ENCODE measurements at places on chromosomes 4 and X. TPM values are rescaled to one million over a fixed set of nuclear protein-coding genes. Genes with fewer than 3 reads are reported as not detected.

- no peaks in the 10 kb centered on the region for H3K27me3 ChIP-seq
- H3K36me3 ChIP-seq = no peaks in the 10 kb centered on the region
- H3K4me1 ChIP-seq = no peaks in the 10 kb centered on the region
Measured at GRCh38 chrX:55778322-55778721, 60.8 kb downstream of the RRAGB start.

DNA sequence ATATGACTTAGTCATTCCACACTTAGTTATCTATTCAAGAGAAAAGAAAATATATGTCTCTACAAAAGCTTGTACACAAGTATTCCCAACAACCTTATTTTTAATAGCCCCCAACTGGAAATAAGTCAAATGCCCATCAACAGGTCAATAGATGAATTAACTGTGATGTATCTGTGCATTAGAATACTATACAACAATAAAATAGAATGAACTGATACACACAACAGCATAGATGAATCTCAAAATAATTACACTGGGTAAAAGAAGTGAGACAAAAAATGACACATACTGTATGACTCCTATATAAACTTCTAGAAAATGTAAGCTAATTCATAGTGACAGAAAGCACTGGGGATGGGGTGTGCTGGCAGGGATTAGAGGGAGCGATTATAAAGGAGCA, 354.1 kb upstream of the DIPK2B start:
- H3K27me3 ChIP-seq = no peaks in the 10 kb centered on the region
- H3K27ac ChIP-seq = no peak overlapping the region
- H3K4me3 ChIP-seq = no peak overlapping the region
- no peaks in the 10 kb centered on the region for H3K36me3 ChIP-seq
- DNase-seq = no peak

DNA sequence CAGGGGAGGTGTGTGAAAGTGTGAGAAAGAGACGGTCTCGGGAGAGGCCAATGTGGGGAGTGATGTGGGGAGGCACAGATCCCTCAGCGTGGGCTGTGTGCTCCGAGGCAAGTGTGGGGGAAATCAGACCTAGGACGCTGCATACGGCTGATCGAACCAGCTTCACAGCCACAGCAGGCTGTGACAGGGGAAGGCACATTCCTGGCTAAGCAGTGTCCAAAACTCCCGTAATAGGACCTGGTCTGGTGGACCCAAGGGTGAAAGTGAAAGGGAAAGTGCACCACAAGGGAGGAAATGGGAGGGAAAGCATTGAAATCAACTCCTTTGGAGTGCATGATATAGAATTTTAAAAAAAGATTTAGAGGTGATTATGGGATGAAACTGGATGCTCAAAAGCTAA, 10.9 kb upstream of the RHOXF2 start:
- no peak overlapping the region for H3K27ac ChIP-seq
- DNase-seq = no peak
- no peaks in the 10 kb centered on the region for H3K27me3 ChIP-seq
- H3K4me1 ChIP-seq = no peaks in the 10 kb centered on the region

DNA sequence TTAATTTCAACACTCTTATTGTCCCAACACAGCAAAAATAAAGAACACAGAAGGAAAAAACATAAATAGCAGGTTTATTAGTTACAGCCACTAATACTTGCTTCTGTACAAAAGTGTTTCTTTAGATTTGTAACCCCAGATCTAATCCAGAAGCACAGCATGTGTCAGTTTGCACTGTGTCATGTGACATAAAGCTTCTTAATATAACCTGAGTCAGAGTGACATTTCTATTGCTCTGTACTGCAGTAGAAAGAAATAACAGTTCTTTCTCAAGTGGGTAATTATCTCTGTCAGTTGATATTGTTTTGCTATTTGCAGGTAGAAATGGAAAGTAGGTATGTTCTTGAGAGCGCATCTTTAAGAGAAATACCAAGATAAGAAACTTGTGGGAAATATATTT, 422.5 kb downstream of the ZIC3 start:
- H3K36me3 ChIP-seq = no peaks in the 10 kb centered on the region
- no peaks in the 10 kb centered on the region for H3K4me1 ChIP-seq
- DNase-seq = no peak
- H3K27me3 ChIP-seq = no peaks in the 10 kb centered on the region
- H3K27ac ChIP-seq = no peak overlapping the region

- no peaks in the 10 kb centered on the region for H3K36me3 ChIP-seq
- DNase-seq = no peak
- H3K27ac ChIP-seq = no peak overlapping the region
- H3K27me3 ChIP-seq = no peaks in the 10 kb centered on the region
- no peaks in the 10 kb centered on the region for H3K4me1 ChIP-seq
Measured at GRCh38 chrX:10414862-10415261, 205.5 kb downstream of the MID1 start.

DNA sequence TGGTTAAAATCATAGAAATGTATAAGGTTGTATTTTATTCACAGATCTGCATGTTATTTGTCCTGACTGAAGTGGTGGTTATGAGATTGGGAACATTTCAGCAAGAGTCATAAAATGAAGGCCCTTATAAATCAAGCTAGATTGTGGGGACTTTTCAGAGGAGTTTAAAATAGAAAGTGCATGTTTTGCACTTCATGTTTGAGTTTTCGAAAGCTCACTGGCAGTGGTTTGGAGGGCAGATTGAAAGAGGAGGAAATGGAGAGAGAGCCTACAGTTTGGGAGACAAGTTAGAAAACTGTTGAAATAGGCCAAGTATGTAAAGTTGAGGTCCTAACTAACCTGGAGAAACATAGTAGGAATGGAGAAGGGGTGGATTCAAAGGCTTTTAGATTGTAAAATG, 124.9 kb downstream of the KDM6A start:
- H3K27ac ChIP-seq = no peak overlapping the region
- H3K4me3 ChIP-seq = no peak overlapping the region
- no peaks in the 10 kb centered on the region for H3K4me1 ChIP-seq
- no peaks in the 10 kb centered on the region for H3K36me3 ChIP-seq
- H3K27me3 ChIP-seq = no peaks in the 10 kb centered on the region

- H3K4me1 ChIP-seq = no peaks in the 10 kb centered on the region
- no peak for DNase-seq
- H3K4me3 ChIP-seq = no peak overlapping the region
- no peaks in the 10 kb centered on the region for H3K27me3 ChIP-seq
Measured at GRCh38 chrX:18755651-18756050, 48.2 kb downstream of the PPEF1 start.

Gene ADH1B
- 9.4 TPM for total RNA-seq

- H3K27ac ChIP-seq = no peak overlapping the region
- DNase-seq = no peak
- H3K4me1 ChIP-seq = no peaks in the 10 kb centered on the region
- H3K36me3 ChIP-seq = no peaks in the 10 kb centered on the region
- no peak overlapping the region for H3K4me3 ChIP-seq
Measured at GRCh38 chrX:133722756-133723155, 262.6 kb downstream of the GPC3 start.

DNA sequence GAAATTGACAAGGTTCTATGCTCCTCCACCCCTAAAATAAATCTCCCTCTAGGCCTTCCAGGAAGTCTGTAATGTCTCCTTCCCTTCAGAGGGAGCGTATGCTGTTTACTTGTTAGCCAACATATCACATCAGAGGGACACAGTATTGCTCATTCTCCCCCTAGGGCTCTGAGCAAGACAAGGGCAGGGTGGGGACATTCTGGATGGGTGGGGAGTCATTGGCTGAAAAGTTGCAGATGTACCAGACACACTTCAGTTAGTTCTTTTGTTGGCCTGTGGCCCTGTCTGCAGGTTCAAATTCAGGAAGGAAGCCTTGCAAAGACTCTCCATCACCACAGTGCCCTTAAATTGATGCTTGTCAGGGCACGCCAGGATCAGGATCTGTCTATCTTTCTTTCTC, 106.3 kb upstream of the TEX13D start:
- H3K27ac ChIP-seq = no peak overlapping the region
- no peak for DNase-seq
- H3K4me1 ChIP-seq = no peaks in the 10 kb centered on the region
- H3K4me3 ChIP-seq = no peak overlapping the region
- no peaks in the 10 kb centered on the region for H3K36me3 ChIP-seq
- H3K27me3 ChIP-seq = no peaks in the 10 kb centered on the region

- no peaks in the 10 kb centered on the region for H3K4me1 ChIP-seq
- H3K36me3 ChIP-seq = no peaks in the 10 kb centered on the region
- H3K27ac ChIP-seq = no peak overlapping the region
- H3K27me3 ChIP-seq = no peaks in the 10 kb centered on the region
Measured at GRCh38 chrX:119015407-119016237, 41.2 kb downstream of the LONRF3 start.

Gene RNF128
- total RNA-seq = 1.4 TPM

GRCh38 chr4:150217808-150218207, 139.6 kb downstream of the DCLK2 start:
- H3K27ac ChIP-seq = no peak overlapping the region
- no peaks in the 10 kb centered on the region for H3K36me3 ChIP-seq
- H3K4me3 ChIP-seq = no peak overlapping the region
- no peaks in the 10 kb centered on the region for H3K27me3 ChIP-seq
- DNase-seq = no peak

DNA sequence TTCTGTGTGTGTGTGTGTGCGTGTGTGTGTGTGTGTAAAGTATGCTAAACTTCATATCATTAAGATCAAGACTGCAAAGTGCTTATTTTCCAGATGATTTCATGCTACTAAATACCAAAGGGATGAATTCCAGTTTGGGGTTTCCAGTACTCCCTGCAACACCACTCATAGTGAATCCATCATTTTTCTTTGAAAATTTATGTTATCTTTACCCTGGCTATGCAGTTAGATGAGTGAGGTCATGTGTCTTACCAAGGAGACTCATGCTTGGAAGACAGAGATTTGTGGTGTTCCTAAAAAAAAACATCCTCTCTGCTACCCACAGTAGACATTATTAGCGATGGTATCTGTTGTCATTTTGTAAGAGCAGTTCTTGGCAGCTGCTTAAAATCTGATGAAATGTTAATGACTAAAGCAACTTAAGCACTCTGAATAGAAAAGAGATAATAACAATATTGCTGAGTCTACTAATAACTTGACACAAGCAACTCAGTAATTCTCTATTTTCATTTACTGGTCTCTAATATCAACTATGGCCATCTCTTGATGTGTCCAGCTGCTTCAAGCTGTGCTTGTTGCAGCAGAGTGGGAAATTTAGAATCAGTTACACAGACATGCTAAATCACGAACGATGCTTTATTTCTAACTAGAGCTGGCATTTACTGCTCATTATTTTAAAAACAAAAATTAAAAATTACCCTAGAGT, 1953.0 kb upstream of the IGFBP7 start:
- no peak overlapping the region for H3K4me3 ChIP-seq
- H3K4me1 ChIP-seq = no peaks in the 10 kb centered on the region
- no peaks in the 10 kb centered on the region for H3K27me3 ChIP-seq
- no peaks in the 10 kb centered on the region for H3K36me3 ChIP-seq
- DNase-seq = no peak
- no peak overlapping the region for H3K27ac ChIP-seq

Gene CASP6
- total RNA-seq = 7.3 TPM

DNA sequence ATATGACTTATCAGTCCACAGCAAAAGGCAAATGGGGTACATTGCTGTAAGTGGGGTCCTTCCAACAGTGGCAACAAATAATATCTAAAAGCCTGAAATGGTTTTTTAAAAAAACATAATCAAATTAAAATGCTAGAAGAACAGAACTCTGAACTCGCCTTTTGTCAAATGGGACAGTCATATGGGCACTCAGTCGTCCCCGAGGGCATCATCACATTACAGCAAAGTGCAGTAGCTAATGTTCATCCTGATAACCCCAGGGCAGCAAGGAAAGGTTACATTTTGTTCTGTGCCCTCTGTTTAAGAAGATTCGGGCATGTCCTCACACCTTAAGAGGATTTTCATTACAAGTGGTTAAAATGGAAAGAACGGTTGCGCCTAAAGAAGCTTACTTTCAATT, 997.9 kb upstream of the TENM3 start:
- no peak overlapping the region for H3K4me3 ChIP-seq
- H3K27me3 ChIP-seq = no peaks in the 10 kb centered on the region
- H3K4me1 ChIP-seq = no peaks in the 10 kb centered on the region
- no peak overlapping the region for H3K27ac ChIP-seq
- no peaks in the 10 kb centered on the region for H3K36me3 ChIP-seq

GRCh38 chrX:117607561-117607960, 509.0 kb downstream of the KLHL13 start:
- no peak for DNase-seq
- no peak overlapping the region for H3K4me3 ChIP-seq
- H3K36me3 ChIP-seq = no peaks in the 10 kb centered on the region
- no peak overlapping the region for H3K27ac ChIP-seq

Gene KIAA1210
- total RNA-seq = 245 TPM

DNA sequence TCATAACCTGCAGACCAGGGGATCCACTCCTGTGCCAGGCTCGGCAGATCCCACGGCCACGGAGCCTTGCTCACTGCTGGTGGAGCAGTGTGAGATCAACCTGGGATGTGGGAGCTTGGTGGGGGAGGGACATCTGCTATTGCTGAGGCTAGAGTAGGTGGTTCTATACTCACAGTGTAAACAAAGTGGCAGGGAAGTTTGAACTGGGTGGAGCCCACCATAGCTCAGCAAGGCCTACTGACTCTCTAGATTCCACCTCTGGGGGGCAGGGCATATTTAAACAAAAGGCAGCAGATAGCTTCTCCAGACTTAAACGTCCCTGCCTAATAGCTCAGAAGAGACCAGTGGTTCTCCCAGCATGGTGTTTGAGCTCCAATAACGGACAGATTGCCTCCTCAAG, 54.7 kb upstream of the EPHA5 start:
- H3K4me3 ChIP-seq = no peak overlapping the region
- H3K36me3 ChIP-seq = no peaks in the 10 kb centered on the region
- H3K4me1 ChIP-seq = no peaks in the 10 kb centered on the region
- H3K27me3 ChIP-seq = no peaks in the 10 kb centered on the region
- H3K27ac ChIP-seq = no peak overlapping the region

Gene SLC6A14
- total RNA-seq = not detected

DNA sequence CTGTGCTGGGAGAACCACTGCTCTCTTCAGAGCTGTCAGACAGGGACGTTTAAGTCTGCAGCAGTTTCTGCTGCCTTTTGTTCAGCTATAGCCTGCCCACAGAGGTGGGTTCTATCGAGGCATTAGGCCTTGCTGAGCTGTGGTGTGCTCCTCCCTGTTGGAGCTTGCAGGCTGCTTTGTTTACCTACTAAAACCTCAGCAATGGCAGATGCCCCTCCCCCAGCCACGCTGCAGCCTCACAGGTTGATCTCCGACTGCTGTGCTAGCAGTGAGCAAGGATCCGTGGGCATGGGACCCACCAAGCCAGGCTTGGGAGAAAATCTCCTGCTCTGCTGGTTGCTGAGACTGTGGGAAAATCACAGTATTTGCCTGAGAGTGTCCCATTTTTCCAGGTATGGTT, 133.8 kb upstream of the UBQLN2 start:
- H3K36me3 ChIP-seq = no peaks in the 10 kb centered on the region
- H3K27ac ChIP-seq = no peak overlapping the region
- DNase-seq = no peak
- no peaks in the 10 kb centered on the region for H3K4me1 ChIP-seq

GRCh38 chrX:26845056-26845455, 618.1 kb downstream of the PPP4R3C start:
- H3K27me3 ChIP-seq = no peaks in the 10 kb centered on the region
- H3K36me3 ChIP-seq = no peaks in the 10 kb centered on the region
- DNase-seq = peak; percentile 17

Measured in testis (tissue), 5 donors.